ENCODE measurements at places on chromosomes 13 and 19.
A peak's percentile ranks its signal among the peaks of the same experiment; 100 is the strongest.

GRCh38 chr19:6439743-6440142, 6.2 kb upstream of the SLC25A41 start:
- no peak for DNase-seq

- no peak for DNase-seq
Measured at GRCh38 chr13:42369071-42369797, 97.3 kb downstream of the AKAP11 start.

GRCh38 chr13:80338781-80339562, 2.0 kb downstream of the SPRY2 start:
- DNase-seq: no peak

DNA sequence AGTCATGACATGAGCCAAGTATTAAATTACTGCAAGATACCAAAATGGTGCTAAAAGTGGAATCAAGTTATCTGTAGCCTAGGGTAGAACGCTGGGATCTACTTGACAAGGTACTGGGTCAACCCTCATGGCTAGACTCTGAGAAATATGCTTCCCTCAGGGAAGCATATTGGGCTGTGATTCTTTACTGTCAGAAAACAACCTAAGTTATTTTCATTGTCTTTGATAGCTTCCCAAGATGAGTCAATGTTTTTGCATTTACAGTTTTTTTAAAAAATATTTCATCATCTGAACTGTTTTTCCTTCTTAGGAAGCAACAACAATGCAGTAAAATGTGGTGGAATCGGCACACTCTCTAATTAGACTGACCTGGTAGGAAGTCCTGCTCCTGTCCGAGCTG, 218.0 kb downstream of the RGCC start:
- no peak for DNase-seq

GRCh38 chr13:57933606-57934005, 302.1 kb downstream of the PCDH17 start:
- DNase-seq: no peak

GRCh38 chr13:98505217-98505616, 71.7 kb downstream of the STK24 start:
- no peak for DNase-seq

DNA sequence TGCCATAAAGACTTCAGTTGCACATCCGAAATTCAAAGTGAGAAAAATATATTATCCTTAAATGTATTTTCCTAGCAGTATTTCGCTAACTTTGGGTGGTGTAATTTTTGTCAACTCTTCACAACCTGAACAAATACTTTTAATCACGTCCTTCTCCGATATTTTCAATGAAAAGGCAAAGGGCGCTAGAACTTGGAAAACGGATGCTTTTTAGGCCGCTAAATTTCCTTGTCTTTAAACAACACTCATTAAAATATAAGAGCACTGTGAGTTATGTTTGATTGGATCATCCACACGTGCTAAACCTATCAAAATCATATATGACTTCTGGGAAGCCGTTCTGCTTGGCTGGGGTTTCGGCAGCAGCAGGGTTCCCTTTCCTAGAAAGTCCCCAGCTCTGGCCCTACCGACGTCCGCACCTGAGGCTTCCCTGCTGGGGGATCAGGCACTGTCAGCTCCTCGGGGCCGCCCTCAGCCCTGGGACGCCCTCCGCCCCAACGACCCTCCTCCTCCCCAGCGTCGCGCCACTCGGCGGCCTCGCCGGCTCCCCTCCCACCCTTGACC, 462 bp upstream of the MPHOSPH8 start:
- peak; percentile 50 for DNase-seq

DNA sequence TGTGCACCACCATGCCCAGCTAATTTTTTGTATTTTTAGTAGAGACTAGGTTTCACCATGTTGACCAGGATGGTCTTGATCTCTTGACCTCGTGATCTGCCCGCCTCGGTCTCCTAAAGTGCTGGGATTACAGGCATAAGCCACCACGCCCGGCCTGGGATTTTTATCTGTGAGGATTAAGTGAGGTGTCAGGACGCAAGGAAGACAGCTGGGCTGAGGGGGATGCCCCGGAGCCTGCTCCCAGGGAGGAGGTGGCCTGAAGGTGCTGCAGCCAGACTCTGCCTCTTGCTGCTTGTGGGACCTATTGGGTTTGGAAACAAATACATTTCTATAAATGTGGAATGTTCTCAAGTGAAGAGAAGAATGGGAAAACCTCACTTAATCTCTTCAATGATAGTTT, 131.6 kb downstream of the OLFM4 start:
- no peak for DNase-seq

GRCh38 chr19:45999653-46000121, 4.4 kb downstream of the CCDC61 start:
- peak; percentile 53 for DNase-seq

DNA sequence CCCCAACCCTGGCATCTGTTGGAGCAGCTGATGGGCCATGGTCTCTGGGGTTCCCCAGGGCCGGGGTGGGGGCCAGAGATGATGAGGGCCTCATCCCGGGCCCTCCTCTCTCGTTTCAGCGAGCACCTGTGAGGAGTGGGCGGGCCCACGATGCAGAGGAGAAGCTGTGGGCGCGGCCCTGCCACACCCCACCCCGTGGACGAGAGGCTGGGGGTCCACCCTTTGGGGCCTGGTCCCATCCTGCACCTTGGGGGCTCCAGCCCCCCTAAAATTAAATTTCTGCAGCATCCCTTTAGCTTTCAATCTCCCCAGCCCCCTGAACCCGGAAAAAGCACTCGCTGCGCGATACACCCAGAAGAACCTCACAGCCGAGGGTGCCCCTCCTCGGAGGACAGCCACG, 5.6 kb downstream of the HMG20B start:
- DNase-seq: no peak

GRCh38 chr13:36717966-36718545, 44.2 kb downstream of the SERTM1 start:
- no peak for DNase-seq

GRCh38 chr13:100899720-100900316, 225.2 kb upstream of the TMTC4 start:
- no peak for DNase-seq
